ENCODE measurements at places on chromosomes 2 and 18.

GRCh38 chr2:240780023-240780700 is 39.9 kb downstream of the KIF1A start:
- no peak for DNase-seq

DNA sequence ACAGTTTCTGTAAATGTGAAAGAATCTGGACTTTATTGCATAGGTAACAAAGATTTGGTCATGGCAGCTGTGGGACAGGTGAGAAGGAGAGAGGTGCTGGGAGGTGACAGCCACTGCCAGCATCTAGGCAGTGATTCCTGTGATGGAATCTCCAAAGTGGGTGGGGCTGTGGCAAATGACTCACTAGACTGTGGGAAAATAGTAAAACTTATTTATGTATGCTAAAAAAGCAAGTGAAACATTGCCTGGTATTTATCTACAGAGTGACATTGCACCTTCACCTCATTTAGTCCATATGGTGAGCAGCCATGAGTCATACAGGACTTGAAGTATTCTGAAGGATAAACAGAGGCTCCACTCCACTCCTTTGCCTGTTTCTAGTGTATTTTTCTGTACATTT is 145.3 kb upstream of the MEX3C start:
- no peak for DNase-seq

DNA sequence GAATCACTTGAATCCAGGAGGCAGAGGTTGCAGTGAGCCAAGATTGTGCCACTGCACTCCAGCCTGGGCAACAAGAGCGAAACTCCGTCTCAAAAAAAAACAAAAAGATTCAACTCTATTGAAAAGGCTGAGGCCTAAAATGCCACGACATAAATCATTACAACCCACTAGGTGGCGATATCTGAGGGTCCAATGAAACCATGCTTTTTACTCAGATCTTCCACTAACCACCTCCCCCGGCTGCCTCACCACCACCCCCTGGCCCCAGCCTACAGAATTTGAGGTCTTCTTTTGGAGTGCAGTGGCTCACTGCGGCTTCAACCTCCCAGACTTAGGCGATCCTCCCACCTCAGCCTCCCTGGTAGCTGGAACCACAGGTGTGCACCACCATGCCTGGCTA is 57.5 kb downstream of the AP1S3 start:
- DNase-seq = no peak

GRCh38 chr2:113324684-113325160 is 46.0 kb upstream of the PAX8 start:
- DNase-seq = no peak

GRCh38 chr2:28378679-28379584 is 13.7 kb upstream of the FOSL2 start:
- no peak for DNase-seq

- DNase-seq = no peak
These were observed 764.6 kb upstream of the ZEB2 start for GRCh38 chr2:145284551-145284950.

GRCh38 chr2:24971286-24971535 is 544 bp downstream of the DNAJC27 start:
- DNase-seq = no peak

DNA sequence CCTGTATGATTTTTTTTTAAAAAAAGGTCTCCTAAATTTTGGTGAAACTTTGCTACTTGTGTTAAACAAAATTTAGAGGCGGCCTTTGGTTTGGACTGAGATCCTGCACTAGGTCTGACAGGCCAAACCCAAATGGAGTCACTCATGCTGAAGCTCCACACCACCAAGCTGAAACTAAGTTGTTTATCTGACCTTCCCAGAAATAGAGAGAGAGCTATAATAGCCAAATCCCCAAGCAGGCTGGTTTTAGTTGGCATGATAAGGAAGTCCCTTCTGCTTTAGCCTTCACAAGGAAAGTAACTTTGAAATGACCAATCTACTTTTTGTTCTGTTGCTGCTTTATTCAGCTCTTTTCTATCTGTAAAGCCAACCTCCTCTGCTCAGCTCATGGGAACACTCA is 17.1 kb upstream of the THUMPD2 start:
- no peak for DNase-seq

- DNase-seq = no peak
These were observed 13.0 kb downstream of the ZNF236 start for GRCh38 chr18:76835380-76835779.

DNA sequence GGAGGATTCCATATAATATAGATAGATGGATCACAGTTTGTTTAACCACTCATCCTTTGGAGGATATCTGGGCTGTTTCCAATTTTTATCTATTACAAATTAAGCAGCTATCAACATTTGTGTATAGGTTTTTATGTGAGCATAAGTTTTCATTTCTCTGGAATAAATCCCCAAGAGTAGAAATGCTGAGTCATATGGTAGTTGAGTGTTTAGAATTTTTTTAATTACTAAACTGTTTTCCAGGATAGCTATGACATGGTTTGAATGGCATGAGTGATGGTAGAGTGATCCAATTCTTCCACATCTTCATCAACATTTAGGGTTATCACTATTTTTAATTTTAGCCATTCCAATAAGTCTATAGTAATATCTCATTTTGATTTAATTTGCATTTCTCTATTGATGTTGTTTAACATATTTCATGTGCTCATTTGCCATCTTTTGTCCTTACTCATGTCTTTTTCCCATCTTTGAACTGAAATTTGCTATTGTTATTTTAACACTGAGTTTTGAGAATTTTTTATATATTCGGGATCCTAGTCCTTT is 31.4 kb downstream of the ABCB11 start:
- DNase-seq = no peak

DNA sequence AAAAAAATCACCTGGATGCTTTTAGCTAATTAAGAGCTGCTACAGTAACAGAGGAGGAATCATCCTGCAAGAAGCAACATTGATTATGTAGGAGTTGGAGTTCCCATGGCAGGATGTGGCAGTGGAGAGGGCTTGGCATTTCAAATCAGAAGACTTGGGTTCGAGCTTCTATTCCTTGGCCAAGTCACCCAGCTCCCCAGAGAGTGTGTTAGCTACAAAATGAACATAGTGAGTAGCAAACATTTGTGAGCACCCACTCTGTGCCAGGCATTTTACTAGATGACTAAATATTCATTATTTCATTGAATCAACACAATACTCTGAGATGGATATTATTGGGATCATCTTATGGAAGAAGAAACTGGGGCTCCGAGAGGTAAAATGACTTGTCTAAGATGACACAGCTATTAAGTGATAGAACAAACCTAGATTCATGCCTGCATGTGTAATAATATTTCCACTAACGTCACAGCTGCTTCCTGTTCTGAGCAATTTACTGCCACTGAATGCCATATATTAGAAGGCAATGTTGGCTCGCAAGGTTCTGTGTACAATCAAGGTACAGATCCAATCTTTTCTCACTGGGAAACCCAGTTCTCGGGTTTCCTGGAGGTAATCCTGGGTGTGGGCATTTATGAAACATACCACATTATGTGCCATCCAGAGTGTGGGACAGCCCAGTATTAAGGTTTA is 18.0 kb downstream of the NTSR2 start:
- DNase-seq = no peak

DNA sequence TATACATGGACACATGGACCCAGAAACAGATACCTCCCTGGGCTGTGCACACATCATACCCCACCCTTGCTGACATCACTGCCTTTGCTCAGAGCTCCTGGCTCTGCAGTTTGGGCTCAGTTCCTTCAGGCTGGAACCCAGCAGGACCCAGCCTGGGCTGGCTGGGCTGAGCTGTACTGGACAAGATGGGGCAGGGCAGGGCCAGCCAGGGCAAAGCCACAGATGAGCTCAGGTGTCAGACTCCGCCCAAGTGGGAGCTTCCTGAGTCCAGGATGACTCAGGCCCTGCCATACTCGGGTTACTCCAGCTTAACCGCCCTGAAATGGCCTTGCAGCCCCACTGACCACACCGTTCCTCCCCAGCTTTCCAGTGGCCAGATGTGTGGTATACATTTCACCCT is 284.9 kb downstream of the OSR1 start:
- DNase-seq = no peak

GRCh38 chr2:240439698-240440151 is 4.3 kb downstream of the GPC1 start:
- DNase-seq = no peak

DNA sequence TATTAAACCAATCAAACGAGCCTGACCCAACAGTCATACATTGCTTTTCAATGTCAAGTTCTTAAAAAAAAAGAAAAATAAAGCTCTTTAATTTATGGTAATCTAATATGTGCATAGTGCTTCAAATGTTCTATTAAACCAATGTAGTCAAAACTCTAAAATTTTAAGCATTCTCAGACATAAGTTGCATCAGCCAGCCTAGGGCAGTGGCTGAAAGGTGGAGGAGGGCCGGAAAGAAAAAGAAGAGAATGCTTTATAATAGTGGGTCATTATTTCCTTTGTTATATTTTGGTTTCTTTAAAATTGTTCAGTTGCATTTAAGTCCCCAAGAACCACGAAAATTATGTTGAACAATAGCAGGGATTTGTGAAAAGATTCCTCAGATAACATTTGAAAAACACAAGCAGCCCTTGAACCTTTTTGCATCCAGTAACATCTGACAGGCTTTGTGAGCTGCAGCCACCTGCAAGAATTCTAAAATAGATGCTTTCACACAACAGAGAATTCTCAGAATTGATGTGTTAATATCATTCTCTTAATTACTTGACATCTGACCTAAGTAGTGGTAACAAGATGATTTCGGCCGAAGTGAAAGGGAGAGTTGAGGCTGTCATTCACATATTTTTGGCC is 252.1 kb downstream of the CDCA7 start:
- DNase-seq = no peak

GRCh38 chr2:3611589-3611988 is 16.7 kb downstream of the COLEC11 start:
- DNase-seq = no peak

DNA sequence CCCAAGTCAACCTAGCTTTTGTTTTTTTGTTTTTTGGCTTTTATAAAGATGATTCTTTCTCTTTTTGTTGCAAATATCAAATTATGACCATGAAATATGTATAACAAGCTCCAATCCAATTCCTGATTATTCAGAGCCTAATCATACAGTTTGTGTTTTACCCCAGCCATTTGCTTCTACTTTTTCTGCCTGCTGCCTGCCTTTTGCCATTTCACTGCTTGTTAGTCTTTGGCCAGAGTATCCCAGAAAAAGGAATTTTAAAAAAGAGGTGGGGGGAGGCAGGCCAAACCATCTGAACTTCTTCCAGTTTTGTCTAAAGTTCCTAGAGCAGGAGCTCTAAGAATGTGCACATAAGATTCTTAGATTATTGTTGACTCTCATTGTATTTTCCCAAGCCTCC is 211.9 kb upstream of the VRK2 start:
- DNase-seq = no peak
